ENCODE measurements at places on chromosomes 4 and X.

DNA sequence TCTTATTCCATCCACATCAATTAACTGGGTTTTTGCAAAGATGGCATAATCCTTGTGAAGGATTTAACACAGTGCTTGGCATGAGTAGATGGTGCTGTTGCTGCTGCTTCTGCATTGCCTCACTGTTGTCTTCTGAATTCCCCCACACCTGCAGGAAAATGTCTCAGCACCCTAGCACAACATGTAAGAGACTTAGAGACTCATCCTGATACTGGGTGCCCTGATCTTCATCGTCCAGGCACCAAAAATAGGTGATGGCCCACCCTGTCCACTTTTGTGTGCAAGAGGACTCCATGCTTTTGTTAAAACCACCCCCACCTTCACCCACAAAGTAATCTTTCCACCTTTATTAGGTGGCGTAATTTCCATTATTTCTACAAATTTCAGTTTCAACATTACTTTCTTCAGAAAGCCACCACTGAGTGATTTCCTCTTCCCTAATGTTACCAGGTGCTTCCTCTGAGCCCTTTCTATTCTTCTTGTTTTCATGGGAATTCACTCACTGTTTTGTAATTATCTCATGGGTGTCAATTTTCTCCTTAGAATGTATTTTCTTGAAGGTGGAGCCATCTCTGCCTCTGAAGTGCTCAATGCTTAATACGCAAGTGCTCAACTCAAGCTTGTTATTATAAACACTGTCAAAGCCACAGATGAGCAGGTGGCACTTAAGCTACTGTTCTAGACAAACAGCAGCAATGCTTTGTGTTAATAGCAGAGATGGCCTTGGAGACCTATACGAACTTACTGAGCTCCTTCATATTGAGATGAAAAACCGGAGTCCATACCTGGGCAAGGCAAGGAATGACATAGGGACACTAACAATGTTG lies 89.5 kb downstream of the HS3ST1 start:
- DNase-seq = peak; percentile 69

GRCh38 chr4:5707366-5707765 lies 993 bp downstream of the EVC2 start:
- DNase-seq = no peak

GRCh38 chr4:184376126-184376838 lies 98.1 kb downstream of the IRF2 start:
- no peak for DNase-seq

- DNase-seq = no peak
Measured at GRCh38 chr4:159232465-159233106, 129.7 kb downstream of the RAPGEF2 start.

Measured in NCI-H187 (cell line).